HCEC 1CT (cell line): ENCODE measurements at places on chromosomes 2 and 18.

GRCh38 chr2:23002234-23002633 lies 382.7 kb upstream of the KLHL29 start:
- no peak for DNase-seq

DNA sequence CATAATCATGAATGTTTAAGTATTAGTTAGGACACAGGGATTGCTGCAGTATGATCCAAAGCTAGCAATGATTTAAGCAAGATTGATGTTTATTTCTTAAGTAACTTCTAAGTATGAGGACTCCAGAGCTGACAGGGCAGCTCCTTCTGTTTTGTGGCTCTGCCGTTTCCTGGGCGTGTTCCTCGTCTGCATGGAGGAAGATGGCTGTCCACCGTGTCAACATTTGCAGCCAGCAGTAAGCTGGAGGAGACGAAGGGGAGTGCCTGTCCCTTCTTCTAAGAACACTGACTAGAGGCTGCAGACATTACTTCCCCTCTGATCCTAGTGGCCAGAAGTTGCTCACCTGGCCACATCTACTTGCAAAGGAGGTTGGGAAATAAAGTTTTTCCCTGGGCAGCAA lies 144.1 kb downstream of the MYO1B start:
- no peak for DNase-seq

DNA sequence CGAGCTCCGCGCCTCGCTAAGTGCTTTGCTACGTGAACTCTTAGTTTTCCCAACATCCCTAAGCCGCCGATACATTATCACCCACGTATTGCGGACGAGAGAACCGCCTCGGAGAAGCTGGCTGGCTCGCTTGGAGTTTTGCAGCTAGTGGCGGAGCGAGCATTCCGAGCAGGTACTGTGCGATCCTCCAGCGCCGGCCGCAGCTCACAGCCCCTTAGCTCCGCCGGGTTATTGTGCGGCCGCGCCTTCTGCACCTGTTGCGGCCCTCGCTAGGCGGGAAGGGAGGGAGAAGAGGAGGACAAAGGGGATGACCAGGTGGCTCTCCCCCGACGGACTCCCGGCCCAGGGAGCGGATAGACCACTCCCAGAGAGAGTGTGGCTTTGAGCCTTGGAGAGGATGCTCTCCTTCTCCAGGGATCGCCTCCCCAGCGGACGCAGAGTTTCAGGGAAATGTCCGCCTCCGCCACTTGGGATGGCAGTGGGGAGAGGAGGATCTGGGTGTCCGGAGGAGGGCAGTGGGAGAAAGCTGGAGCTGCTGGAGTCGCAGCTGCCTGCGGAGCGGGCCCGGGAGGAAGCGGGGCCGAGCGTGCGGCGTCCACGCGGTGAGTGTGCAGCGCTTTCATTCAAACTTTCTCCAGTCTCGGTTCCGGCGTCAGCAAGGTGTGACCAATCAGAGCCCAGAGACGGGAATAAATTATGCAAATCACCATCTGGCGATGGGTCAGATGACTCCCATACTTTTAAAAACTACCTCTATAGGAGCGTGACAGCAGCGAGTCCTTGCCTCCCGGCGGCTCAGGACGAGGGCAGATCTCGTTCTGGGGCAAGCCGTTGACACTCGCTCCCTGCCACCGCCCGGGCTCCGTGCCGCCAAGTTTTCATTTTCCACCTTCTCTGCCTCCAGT lies at the start of gene LIPG:
LIPG (plus strand) TSS at position 769 of the 905 bp plus-strand sequence. CDS start 252 bp downstream, outside the sequence.
- peak; percentile 48 for DNase-seq

DNA sequence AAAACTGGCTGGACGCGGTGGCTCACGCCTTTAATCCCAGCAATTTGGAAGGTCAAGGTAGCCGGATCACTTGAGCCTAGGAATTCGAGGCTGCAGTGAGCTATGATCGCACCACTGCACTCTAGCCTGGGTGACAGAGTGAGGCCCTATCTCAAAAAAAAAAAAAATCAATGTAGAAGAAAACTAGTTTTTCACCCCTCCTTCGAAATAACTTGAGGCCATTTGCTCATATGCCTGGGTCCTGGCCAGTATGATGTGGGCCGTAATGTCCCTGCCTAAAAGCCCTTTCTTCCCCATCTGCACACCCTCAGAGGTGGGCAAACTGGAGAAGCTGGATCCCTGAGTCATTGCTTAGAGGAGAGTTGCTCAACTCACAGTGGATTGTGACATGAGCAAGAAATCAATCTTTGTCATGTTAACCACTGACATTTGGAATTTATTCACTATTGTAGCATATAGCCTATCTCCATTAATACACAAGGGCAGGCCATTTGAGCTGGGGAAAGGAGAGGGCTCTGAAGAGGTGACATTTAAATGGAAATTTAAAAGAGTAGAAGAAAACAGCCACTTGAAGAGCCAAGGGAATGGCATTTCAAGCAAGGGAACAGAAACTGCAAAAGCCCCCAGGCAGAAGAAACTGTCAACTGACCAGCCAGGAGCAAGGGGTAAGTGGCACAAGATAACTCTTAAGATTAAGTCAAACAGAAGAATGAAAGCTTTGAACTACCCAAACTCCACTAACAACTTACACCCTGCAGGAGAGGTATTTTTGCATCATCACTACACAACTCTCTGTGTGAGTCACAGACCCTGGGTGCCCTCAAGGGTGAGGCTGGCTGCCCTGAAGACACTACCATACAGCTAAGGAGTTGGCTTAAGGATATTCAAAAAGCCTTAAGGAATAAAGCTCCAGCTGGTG lies 7.6 kb upstream of the METTL21A start:
- DNase-seq, result peak; percentile 66

DNA sequence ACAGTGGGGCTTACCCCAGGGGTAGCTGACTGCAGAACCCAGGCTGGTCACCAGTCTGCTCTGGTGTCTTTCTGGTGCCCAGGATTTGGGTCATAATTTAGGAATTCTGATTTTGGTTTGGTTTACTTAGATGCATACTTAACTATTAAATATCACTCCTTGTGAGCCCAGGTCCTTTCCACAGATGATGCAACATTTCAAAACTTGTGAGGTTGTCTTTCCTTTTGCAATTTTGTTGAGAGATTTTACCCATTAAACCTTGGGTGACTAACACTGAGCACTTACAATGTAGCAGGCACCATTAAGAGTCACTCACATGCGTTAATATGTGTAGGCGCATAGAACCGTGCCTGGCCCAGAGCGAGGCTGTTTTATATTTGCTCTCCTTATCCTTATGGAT lies 61.8 kb upstream of the RPL31 start:
- DNase-seq, result no peak

- peak; percentile 94 for DNase-seq
Measured at GRCh38 chr2:174117951-174118930, 130.1 kb downstream of the OLA1 start.
